Sigmoid colon (tissue), 7 donors: ENCODE measurements at places on chromosomes 2 and 18.

DNA sequence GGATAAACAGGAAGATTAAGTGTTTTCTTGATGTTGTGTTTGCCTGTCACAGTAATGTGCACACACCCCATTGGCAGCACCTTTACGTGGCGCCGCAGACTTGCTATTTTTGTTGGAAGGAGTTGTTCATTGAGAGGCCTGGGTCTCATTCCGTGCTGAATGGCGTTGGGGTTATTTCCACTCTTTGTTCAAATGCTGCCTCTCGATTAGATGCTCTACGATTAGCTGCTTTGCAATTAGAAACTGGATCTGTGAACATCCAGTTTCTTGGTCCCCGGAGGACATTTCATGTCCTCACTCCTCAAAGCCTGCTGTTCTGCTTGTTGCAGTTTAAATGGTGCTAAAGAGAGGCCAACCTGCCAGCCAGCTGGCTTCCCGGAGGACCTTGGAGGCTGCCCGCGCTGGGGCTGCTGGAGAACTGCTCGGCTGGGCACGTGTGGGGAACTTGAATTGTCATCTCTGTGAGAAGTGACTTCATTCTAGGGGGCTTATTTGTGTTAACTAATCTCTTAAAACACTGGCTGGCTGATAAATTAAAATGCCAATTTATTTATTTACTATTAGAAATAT lies 117.4 kb upstream of the NABP1 start:
- no peak overlapping the region for H3K4me3 ChIP-seq
- no peaks in the 10 kb centered on the region for H3K36me3 ChIP-seq
- DNase-seq, result no peak

DNA sequence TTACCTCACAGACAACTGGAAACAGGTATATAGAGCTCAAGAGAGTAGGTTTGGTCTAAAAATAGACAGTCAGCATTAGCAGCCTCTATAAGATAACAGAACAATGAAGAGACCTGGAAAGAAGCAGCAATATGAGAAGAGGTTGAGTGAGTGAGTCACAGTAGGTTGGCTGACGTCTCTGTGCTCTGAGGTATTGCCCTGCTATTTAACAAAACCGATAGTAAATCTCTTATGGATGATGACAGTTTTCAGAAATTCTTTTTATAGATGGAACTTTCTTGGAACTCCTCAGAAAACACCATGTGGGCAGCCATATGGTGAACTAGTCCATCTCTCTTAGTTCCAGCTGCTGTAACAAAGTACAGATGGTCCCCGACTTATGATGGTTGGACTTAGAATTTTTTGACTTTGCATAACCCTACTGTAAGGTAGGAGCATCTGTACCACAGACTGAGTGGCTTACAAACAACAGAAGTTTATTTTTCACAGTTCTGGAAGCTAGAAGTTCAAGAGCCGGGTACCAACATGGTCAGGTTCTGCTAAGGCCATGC lies 123.5 kb downstream of the MBD2 start:
- no peaks in the 10 kb centered on the region for H3K27me3 ChIP-seq
- H3K4me3 ChIP-seq, result no peak overlapping the region
- no peaks in the 10 kb centered on the region for H3K4me1 ChIP-seq
- H3K36me3 ChIP-seq, result no peaks in the 10 kb centered on the region

- H3K36me3 ChIP-seq, result no peaks in the 10 kb centered on the region
- H3K4me1 ChIP-seq, result no peaks in the 10 kb centered on the region
- H3K4me3 ChIP-seq, result no peak overlapping the region
- no peak for DNase-seq
Observed at GRCh38 chr2:115084446-115084845, 642.0 kb downstream of the DPP10 start.

DNA sequence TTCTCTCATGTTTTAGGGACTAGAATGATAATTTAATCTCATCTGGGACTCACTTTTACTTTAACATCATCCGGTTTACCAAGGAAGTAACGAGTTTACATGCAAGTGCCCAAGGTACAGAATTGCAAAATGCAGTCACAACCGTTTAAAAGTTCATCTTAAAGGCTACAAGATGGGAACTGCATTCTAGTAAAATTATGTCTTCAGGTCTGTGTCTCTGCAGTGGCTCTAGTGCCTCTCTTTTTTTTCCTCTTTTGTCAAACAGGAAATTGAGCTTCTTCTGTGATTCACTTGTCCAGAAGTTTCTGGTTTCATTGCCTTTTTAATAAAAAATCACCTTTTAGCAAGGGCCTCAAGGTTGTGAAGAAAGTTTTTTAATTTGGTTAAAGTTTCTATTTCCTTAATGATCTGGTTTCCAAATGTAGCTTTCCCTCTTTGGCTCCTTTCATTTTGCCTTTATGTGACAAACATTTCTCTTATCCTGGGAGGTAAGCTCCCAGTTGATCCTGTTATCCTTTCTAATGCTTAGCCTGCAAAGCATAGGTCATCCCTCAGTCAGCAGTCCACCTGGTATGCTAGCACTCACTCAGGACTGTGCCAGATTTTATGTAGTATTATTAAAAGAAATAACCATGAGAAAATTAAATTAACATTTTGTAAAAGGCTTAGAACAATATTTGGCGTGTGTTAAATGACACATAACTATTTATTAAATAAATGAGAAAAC lies 2.4 kb downstream of the GLS start:
- H3K27me3 ChIP-seq, result no peaks in the 10 kb centered on the region
- peaks cover 61% of the 10 kb centered on the region for H3K4me1 ChIP-seq
- peak overlapping the region; percentile 96 for H3K27ac ChIP-seq
- H3K36me3 ChIP-seq, result no peaks in the 10 kb centered on the region
- no peak for DNase-seq

DNA sequence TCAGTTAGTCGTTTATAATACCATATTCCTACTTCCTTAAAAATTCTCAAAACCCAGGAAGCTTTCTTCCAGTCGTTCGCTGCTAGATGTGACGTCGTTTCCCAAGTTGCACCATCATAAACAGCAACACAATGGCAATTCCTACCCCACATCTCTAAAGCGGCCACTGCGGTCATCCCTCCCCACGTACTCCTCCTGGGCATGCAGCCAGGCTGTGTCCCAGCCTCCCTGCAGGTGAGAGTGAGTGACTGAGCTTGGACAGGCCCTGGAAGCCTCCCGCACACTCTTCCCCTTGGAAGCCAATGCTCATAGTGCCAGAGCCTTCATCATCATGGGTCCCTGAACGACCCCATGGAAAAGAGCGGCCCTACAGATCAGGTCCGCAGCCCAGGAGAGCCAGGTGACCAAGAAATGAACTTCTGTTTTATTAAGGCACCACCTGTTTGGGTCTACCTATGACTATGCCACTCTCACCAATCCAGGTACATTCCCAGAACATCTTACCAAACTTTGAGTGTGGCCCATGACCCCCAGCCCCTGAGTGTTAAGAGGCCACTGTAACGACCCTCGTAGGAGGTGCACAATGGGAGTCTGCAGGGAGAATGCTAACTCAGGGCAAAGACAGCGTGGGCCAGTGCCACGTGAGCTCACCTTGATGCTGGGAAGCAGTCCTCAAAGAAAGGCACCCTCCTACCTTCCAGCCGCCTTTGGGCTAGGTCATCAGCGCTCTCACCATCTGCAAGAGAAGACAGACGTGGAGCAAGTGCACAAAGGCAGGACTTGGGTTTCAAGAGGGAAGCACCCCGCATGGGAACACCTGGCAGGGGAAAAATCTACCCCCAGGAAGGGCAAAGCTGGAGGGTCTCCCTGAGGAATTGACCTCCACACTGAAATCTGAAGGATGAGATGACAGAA lies 74.7 kb upstream of the RAB6C start:
- H3K36me3 ChIP-seq, result no peaks in the 10 kb centered on the region
- no peaks in the 10 kb centered on the region for H3K4me1 ChIP-seq
- no peaks in the 10 kb centered on the region for H3K27me3 ChIP-seq
- H3K4me3 ChIP-seq, result no peak overlapping the region

GRCh38 chr18:12838178-12838634 lies 45.8 kb downstream of the PTPN2 start:
- H3K27me3 ChIP-seq, result no peaks in the 10 kb centered on the region
- peak; percentile 70 for DNase-seq
- H3K27ac ChIP-seq, result peak overlapping the region; percentile 42
- H3K4me1 ChIP-seq, result peaks cover 5% of the 10 kb centered on the region
- no peak overlapping the region for H3K4me3 ChIP-seq

- H3K36me3 ChIP-seq, result no peaks in the 10 kb centered on the region
- no peak overlapping the region for H3K4me3 ChIP-seq
- H3K27me3 ChIP-seq, result no peaks in the 10 kb centered on the region
- no peak overlapping the region for H3K27ac ChIP-seq
- peaks cover 10% of the 10 kb centered on the region for H3K4me1 ChIP-seq
Observed at GRCh38 chr2:18119883-18120282, 241.4 kb downstream of the KCNS3 start.

DNA sequence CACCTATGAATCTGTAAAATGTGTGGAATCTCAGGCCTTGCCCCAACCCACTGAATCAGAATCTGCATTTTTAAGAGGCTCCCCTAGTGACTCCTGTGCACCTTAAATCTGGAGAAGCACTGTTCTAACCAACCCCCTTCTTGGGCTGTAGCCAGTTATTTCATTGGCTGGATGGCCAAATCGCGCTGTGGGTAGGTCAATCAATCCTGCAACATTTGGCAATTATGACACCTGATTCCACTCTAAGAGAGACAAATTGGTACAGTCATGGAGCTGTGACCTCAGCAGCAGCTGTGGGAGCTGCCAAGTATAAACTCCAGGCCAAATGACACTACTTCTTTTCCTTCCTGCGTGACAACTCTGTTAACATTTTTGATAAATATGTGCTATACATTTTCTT lies 208.7 kb downstream of the CLIP4 start:
- H3K36me3 ChIP-seq, result no peaks in the 10 kb centered on the region
- H3K4me1 ChIP-seq, result peaks cover 7% of the 10 kb centered on the region
- no peak overlapping the region for H3K4me3 ChIP-seq
- no peaks in the 10 kb centered on the region for H3K27me3 ChIP-seq
- DNase-seq, result no peak

GRCh38 chr18:57135699-57136098 lies 11.2 kb upstream of the BOD1L2 start:
- no peak overlapping the region for H3K4me3 ChIP-seq
- no peaks in the 10 kb centered on the region for H3K27me3 ChIP-seq
- DNase-seq, result no peak
- H3K27ac ChIP-seq, result no peak overlapping the region

GRCh38 chr2:71458413-71459083 lies 5.2 kb downstream of the DYSF start:
- no peaks in the 10 kb centered on the region for H3K27me3 ChIP-seq
- peak overlapping the region; percentile 82 for H3K27ac ChIP-seq
- H3K36me3 ChIP-seq, result no peaks in the 10 kb centered on the region
- H3K4me1 ChIP-seq, result peaks cover 67% of the 10 kb centered on the region
- no peak for DNase-seq
- no peak overlapping the region for H3K4me3 ChIP-seq

- H3K4me3 ChIP-seq, result no peak overlapping the region
- H3K27ac ChIP-seq, result no peak overlapping the region
- no peaks in the 10 kb centered on the region for H3K27me3 ChIP-seq
- no peaks in the 10 kb centered on the region for H3K4me1 ChIP-seq
Observed at GRCh38 chr18:35477497-35477896, 20.3 kb downstream of the INO80C start.

DNA sequence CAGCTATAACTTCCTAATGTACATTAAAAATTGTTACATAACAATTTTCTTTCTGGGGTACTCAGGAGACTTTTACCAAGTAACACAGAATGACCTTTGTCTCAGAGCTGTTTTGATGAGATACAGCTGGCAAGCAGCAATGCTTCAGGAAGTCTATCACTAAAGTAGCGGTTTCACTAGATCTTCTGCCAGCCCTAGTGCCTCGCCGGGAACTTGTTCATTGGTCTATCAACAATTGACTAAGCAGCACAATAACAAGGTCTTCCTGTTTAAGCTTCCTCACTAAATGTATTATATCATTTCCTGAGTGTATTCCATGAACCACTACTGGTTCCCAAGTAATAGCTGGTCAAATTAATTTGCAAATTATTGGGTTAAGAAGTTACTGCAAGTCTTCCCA lies 69.2 kb downstream of the TRIP12 start:
- peaks cover 5% of the 10 kb centered on the region for H3K4me1 ChIP-seq
- DNase-seq, result no peak
- H3K27ac ChIP-seq, result no peak overlapping the region
- H3K36me3 ChIP-seq, result peaks cover 3% of the 10 kb centered on the region

- H3K4me1 ChIP-seq, result no peaks in the 10 kb centered on the region
- H3K27ac ChIP-seq, result no peak overlapping the region
- no peak overlapping the region for H3K4me3 ChIP-seq
- no peak for DNase-seq
- no peaks in the 10 kb centered on the region for H3K27me3 ChIP-seq
- H3K36me3 ChIP-seq, result no peaks in the 10 kb centered on the region
Observed at GRCh38 chr18:35646449-35646848, 64.9 kb downstream of the GALNT1 start.

GRCh38 chr2:219249203-219249980 lies 3.7 kb upstream of the TUBA4B start:
- DNase-seq, result peak; percentile 91
- H3K27me3 ChIP-seq, result no peaks in the 10 kb centered on the region
- peak overlapping the region; percentile 87 for H3K27ac ChIP-seq
- peaks cover 72% of the 10 kb centered on the region for H3K4me1 ChIP-seq

DNA sequence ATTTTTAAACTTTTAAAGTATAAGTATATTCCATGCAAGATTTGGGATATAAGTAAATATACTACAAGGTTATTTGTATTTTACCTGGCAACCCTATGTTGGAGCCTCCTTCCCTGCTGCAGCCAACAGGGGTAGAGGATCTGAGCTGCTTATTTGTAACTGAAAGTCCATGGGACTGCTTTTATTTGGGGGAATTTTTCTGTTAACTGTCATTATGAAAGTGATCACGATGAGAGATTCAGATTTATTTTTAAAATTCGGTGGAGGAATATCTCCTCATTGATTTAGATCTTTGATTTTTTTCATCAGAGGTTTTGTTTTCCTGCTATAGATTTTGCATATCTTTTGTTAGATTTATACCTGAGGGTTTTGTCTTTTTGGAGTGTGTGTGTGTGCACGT lies 215.9 kb downstream of the PRKCE start:
- no peaks in the 10 kb centered on the region for H3K27me3 ChIP-seq
- H3K4me3 ChIP-seq, result no peak overlapping the region
- no peak overlapping the region for H3K27ac ChIP-seq
- no peaks in the 10 kb centered on the region for H3K36me3 ChIP-seq

DNA sequence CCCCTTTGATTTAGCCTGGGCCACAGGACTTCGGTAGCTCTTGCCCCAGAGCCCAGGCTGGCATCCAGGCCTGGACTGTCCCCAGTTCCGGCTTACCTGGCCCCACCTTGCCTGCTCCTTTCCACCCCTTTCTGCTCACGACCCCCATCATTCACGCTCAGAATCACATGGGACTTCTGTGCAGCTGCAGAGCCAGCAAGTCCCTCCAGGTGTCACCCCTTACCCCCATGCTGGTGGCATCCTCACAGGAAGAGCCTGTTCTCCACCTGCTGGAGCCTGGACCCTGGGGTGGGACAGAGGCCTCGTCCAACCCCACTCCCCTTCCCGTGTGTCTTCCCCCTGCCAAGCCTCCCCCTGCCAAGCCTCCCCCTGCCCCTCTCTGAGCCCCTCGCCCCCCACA lies 7.9 kb upstream of the KCNIP3 start:
- H3K36me3 ChIP-seq, result no peaks in the 10 kb centered on the region
- H3K4me3 ChIP-seq, result no peak overlapping the region
- no peak for DNase-seq
- no peak overlapping the region for H3K27ac ChIP-seq
- no peaks in the 10 kb centered on the region for H3K4me1 ChIP-seq

- no peaks in the 10 kb centered on the region for H3K4me1 ChIP-seq
- H3K4me3 ChIP-seq, result peak overlapping the region; percentile 3
- H3K27me3 ChIP-seq, result no peaks in the 10 kb centered on the region
- H3K36me3 ChIP-seq, result no peaks in the 10 kb centered on the region
- DNase-seq, result no peak
Observed at GRCh38 chr18:58222432-58223125, 178.6 kb downstream of the NEDD4L start.

- no peaks in the 10 kb centered on the region for H3K36me3 ChIP-seq
- no peak overlapping the region for H3K4me3 ChIP-seq
- no peak for DNase-seq
- H3K27ac ChIP-seq, result no peak overlapping the region
- H3K27me3 ChIP-seq, result peaks cover 13% of the 10 kb centered on the region
Observed at GRCh38 chr2:94993176-94994062, 32.1 kb upstream of the MAL start.
